Coronary artery (tissue), 2 donors: ENCODE measurements at places on chromosomes 13 and 19.

- DNase-seq, result no peak
Observed at GRCh38 chr19:11465600-11465999, 15.2 kb downstream of the ELAVL3 start.

GRCh38 chr19:6521718-6522646 lies 8.8 kb upstream of the TNFSF9 start:
- DNase-seq, result no peak

- peak; percentile 45 for DNase-seq
Observed at GRCh38 chr13:20378721-20379120, 146.6 kb upstream of the GJB6 start.

DNA sequence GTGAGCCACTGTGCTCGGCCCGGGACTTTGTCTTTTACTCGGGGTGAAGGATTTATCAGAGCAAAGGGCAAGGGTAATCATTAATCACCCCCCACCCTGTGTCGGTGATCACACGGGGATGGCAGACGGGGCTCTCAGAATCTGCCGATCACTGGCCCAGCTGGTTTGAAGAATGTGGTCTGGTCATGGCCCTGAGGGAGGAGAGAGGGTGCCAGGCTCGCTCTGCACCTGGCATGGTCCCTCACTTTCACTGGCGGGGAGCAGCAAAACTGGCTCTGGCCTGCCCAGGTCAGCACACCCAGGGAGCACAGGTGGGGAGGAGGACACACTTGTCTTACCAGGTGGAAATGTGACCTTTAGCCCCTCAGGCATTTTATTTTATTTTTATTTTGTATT lies 10.2 kb downstream of the REEP6 start:
- no peak for DNase-seq

- DNase-seq, result no peak
Observed at GRCh38 chr13:37905736-37906135, 36.2 kb upstream of the TRPC4 start.

- DNase-seq, result no peak
Observed at GRCh38 chr13:33994826-33995502, 177.0 kb downstream of the RFC3 start.

DNA sequence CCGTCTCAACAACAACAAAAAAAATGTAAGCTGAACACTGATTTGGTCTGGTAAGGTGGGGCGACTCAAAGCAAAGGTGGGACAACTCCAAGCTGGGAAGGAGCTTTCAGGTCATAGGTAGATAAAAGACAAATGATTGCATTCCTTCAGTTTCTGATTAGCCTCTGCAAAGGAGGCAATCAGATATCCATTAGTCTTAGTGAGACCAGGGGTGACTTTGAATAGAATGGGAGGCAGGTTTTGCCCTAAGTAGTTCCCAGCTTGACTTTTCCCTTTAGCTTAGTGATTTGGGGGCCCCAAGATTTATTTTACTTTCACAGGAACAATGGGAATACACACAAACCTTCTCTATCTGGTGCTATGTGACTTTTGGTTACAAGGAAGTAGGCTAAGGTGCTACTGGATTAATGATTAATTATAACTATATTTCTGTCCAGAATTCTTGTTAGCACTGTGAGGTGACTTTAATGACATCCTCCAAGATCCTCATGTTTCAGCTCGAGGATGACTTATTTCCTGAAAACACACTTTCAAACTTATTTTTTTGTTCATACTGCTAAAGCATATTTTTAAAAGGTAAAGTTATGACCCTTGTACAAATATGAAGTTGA lies 10.6 kb upstream of the MTRF1 start:
- no peak for DNase-seq

DNA sequence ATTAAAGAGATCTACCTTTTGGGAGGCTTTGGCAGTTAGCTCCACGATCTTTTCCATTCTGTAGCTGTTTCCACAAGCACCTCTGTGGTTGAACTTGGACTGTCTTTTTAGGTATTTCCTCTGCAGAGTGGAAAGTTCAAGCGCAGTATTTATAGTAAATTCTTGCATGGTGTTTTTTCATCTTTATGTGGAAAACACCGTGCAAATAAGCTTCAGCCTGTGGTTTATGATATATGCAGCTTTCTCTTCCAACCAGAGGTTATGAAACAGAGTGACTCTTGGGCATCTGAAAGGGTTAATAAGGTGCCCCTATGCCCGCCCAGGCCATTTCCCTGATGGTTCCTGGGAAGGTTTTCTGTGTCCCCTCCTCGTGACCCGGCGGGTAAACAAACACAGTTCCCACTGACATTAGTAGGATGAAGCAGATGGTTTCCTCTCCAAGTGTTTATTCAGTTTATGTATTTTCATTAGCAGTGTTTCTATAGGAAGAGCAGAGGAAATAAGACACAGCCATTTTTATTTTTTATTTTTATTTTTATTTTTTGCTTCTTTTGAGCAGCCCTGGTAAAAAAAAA lies 39.7 kb upstream of the RNF113B start:
- no peak for DNase-seq

DNA sequence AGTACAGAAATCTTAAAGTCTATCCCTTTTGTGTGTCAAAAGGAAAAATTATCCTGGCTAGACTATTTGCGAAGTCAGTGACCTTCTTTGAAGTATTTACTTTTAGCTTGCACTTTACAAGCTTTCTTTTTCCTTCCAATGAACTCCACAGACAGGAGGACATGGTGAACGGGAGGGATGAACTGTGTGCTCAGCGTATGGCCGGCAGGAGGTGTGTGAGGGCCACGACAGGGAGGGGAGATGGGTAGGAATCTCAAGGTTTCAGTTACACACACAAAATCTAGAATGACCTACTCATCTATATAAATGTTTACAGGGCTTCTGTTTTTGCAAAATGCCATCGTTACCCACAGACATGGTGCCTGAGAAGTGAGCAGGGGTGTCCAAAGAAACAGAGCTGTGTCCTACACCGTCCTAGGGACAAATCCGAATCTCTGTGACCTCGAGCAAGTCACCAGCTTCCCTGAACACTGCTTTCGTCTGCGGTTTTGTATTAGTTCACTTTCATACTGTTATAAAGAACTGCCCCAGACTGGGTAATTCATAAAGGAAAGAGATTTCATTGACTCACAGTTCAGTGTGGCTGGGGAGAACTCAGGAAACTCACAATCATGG lies 537.2 kb downstream of the LIG4 start:
- DNase-seq, result no peak
